Pancreas (tissue), 10 donors: ENCODE measurements at places on chromosomes 12 and 14. TPM values are rescaled to one million over a fixed set of nuclear protein-coding genes. Genes with fewer than 3 reads are reported as not detected.

The MAP3K9 gene
- 3.3 TPM for polyA plus RNA-seq

The HOTAIR gene
- polyA plus RNA-seq: not detected

The PAX9 gene
- polyA plus RNA-seq: 0.04 TPM

The AMN gene
- polyA plus RNA-seq: 3.5 TPM

The PIANP gene
- polyA plus RNA-seq: 1.4 TPM

The TRPV4 gene
- 3.9 TPM for polyA plus RNA-seq

The POTEG gene
- polyA plus RNA-seq: not detected

The CLEC14A gene
- polyA plus RNA-seq: 7.5 TPM

The SRRM4 gene
- 0.02 TPM for polyA plus RNA-seq

The HOXC6 gene
- polyA plus RNA-seq: 0.34 TPM

The LRP1-AS gene
- not detected for polyA plus RNA-seq

The KLHL33 gene
- polyA plus RNA-seq: 0.12 TPM

The LRTM2 gene
- polyA plus RNA-seq: not detected

The ST8SIA1 gene
- 0.38 TPM for polyA plus RNA-seq

The GON7 gene
- polyA plus RNA-seq: 14.9 TPM

The ACTR10 gene
- polyA plus RNA-seq: 58.9 TPM

The NUDT14 gene
- polyA plus RNA-seq: 64.9 TPM

The OR6C2 gene
- polyA plus RNA-seq: not detected

The PLEKHG7 gene
- 0.42 TPM for polyA plus RNA-seq

The RAB3IP gene
- 36.1 TPM for polyA plus RNA-seq
